ENCODE measurements at places on chromosomes 13 and 19.

- DNase-seq = peak; percentile 46
These were observed 685 bp downstream of the TCF3 start for GRCh38 chr19:1651568-1652291.

- no peak for DNase-seq
These were observed 122.5 kb downstream of the GPC5 start for GRCh38 chr13:91520952-91521351.

GRCh38 chr13:51778392-51778791, 25.6 kb downstream of the DHRS12 start:
- DNase-seq = no peak

GRCh38 chr13:49042476-49042875, 66.8 kb downstream of the FNDC3A start:
- peak; percentile 30 for DNase-seq

GRCh38 chr19:30111021-30111855, 169.2 kb downstream of the URI1 start:
- peak; percentile 5 for DNase-seq
